Myocyte (in vitro differentiated cells): ENCODE measurements at places on chromosomes 5 and 9.
A peak's percentile ranks its signal among the peaks of the same experiment; 100 is the strongest.

GRCh38 chr9:90840696-90841095, 39.1 kb downstream of the SYK start:
- no peak for DNase-seq

- DNase-seq: no peak
Measured at GRCh38 chr5:143102411-143102810, 301.1 kb downstream of the NR3C1 start.

DNA sequence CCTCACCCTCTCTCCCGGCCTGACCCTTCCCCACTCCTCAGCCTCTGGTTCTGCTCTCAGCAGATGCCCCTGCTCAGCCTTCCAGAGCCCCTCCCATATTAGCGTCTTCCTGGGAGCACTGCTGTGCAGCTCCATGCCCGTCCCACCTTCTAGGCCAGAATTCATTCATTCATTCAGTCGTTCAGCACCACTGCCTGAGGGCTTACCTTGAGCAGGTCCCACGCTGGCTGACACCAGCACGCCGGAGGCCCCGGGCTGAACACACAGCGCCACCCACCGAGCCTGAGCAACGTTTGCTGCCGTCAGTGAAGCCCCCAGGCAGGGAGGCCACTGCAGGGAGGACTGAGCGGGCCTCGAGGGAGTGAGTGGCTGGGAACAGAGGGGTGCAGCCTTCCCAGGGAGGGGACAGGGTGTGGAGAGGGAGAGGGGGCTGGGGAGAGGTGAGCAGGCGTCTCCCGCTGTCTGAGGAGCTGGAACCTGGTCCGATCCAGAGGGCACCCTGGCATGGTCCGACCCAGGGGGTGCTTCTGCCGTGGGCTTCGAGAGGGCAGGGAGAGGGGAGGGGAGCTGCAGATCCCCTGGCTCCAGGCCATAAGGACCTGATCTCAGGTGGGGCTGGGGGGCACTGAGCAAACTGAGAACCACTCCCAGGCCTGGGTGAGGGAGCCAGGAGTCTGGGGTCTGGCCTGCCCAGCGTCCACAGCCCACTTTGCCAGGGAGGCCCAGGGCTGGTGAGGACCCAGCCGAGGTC, 98.8 kb upstream of the RAPGEF1 start:
- DNase-seq: no peak

DNA sequence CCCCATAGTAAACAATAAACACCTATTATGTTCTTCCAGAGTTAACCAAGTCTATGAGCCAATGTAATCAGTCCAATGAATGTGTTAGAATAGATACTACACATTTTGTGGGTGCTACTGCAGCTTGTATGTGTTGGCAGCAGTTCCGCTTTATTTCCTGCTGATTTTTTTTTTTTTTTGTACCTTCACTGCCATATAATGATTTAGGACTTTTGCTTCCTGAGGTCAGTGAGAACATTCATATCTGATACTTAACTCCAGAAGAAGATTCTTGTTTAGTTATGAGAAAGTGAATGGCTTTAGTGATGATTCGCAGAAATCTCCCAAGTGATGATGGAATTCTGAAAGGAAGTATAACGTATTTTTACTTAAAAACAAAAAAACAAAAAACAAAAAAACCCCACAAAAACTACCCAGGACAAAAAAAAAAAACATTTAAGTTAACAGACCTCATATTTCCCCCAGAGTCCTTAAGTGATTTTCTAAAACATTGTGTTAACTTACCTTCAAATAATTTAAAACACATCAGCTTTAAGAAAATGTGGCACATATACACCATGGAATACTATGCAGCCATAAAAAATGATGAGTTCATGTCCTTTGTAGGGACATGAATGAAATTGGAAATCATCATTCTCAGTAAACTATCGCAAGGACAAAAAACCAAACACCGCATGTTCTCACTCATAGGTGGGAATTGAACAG, 24.7 kb upstream of the LMNB1 start:
- DNase-seq: no peak

GRCh38 chr9:114347675-114348074, 18.0 kb downstream of the ORM2 start:
- DNase-seq: no peak

DNA sequence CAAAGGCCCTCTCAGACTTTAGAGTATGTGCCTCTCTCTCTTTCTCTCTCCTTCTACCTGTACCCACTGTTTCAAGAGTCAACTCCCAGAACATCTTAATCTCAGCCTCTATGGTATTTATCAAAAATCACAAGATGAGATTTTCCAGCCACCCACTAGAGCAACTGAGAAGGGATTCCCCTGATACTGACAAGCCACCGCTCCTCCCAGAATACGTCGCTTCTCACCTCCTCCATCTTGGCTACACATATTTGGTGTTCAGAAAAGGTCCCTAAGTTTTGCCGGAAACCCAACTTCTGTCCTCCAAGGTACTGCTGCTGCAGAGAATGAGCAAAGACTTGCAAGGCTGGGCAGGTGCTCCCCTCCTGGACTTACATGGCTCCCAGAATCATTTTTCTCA, 6.1 kb downstream of the GARIN3 start:
- no peak for DNase-seq

GRCh38 chr9:131037335-131038255, 28.6 kb downstream of the LAMC3 start:
- DNase-seq: no peak

DNA sequence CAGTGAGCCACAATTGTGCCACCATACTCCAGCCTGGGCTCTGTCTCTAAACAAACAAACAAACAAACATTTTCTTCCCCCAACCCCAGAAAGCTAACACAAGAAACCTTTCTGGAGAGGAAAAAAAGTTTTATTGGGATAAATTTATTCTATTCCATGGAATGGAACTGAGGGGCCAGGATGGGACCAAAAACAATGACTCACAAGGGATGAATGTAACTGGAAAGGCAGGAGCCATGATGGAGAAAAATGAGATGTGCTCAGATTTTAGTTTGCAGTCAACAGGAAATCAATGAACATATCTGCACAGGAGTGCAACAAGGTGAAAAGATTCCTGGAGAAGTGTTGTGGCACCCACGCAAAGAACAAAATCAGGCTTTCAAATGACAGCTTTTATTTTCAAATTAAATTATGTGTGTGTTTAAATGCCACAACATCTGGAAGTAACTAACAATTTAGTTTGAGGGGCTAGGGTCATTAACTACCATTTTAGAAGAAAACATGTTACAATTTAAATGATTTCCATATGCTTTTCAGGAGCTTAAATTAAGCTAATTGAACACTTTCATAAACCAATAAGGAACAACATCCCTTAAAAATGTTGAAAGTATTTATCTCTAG, 208.6 kb downstream of the TSSK1B start:
- DNase-seq: no peak

GRCh38 chr9:119074017-119074416, 295.2 kb downstream of the BRINP1 start:
- DNase-seq: no peak

- DNase-seq: no peak
Measured at GRCh38 chr5:34869256-34869655, 30.3 kb downstream of the TTC23L start.

GRCh38 chr9:35267710-35268109, 105.9 kb downstream of the UNC13B start:
- no peak for DNase-seq

- no peak for DNase-seq
Measured at GRCh38 chr9:33433871-33434270, 13.5 kb downstream of the AQP3 start.

DNA sequence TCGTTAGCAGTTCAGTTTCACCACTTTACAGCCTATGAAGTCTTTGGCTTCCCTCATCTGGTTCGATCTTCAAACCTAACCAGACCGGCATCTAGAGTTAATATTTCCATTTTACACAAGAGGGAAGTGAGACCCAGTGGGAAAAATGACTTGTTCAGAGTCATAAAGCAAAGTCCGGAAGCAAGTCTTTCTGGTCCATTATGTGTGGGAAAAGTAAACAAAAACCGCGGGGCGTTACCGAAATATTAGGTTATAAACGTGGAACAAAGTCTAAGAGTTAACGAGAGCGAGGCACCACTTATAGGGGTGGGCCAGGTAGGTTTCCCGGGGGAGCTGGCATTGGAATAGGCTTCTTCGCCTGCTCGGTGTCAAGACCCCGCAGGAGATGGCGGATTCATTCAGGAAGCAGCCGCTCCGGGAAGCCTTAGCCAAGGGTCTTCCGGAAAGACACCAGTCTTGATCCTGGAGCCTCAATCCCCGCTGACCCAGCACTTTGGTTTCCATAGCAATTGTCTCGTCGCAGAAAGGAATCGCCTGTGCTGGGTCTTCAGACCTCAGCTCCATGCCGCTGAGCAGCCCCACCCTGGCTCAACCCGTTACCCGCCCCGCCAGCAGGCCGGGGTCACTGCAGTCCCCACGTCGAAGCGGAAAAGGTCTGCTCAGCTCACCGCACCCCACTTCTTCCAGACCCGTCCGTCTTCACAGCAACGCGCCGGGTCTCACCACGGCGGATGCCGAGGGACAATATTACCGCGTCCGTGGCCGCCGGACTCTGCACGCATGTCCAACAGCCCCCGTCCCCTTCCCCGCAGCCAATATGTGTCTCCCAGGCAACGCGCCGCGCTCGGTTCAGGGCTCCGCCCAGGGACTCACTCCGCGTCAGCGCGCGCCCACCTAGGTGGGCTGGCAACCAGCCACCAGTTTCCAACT, at the start of gene C5orf52:
Gene C5orf52, plus strand, starts transcription at position 872 of the 930 bp plus-strand sequence. CDS start 82 bp downstream, outside the sequence.
- no peak for DNase-seq

DNA sequence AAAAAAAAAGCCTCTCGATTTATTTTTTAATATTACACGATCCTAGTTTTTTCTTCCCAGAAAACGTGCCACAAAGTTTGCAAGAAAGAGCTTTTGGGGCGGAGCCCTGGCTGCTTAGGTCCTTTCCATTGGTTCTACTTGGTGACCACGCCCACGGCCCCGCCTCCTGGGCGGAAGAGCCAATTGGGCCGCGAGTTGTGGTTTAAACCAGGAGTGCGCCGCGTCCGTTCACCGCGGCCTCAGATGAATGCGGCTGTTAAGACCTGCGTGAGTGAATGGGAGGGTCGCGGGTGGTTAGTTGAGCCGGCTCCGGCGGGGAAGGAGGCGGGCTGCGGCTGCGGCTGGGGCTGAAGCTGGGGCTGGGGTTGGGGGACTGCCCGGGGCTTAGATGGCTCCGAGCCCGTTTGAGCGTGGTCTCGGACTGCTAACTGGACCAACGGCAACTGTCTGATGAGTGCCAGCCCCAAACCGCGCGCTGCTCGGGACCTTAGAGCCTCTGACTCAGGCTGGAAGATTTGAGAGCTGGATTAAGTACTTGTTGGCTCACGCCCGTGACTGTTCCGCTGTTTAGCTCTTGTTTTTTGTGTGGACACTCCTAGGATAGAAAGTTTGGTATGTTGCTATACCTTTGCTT, at the start of gene PTTG1:
Gene PTTG1, plus strand, starts transcription at position 231 of the 634 bp plus-strand sequence. CDS start 458 bp downstream, outside the sequence.
- DNase-seq: peak; percentile 98

- DNase-seq: no peak
Measured at GRCh38 chr5:111556501-111556900, 44.2 kb upstream of the STARD4 start.

GRCh38 chr5:41707853-41708603, 162.2 kb downstream of the OXCT1 start:
- peak; percentile 75 for DNase-seq

GRCh38 chr5:149563466-149563865, 12.2 kb upstream of the CSNK1A1 start:
- no peak for DNase-seq

DNA sequence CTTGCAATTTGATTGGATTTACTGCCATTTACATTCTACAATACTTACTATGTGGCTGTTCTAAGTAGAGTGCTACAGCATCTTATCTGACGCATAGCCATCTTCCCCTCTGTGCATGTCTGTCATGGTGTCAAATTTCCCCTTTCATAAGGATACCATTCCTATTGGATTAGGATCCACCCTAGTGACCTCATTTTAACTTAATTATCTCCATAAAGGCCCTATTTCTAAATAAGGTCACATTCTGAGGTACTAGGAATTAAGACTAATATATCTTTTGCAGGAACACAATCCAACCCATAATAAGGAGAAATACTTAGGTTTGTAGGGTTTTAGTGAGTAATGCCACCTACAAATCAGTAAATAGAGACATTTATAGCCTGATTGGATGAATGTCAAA, 268.0 kb downstream of the ADAMTSL1 start:
- no peak for DNase-seq

DNA sequence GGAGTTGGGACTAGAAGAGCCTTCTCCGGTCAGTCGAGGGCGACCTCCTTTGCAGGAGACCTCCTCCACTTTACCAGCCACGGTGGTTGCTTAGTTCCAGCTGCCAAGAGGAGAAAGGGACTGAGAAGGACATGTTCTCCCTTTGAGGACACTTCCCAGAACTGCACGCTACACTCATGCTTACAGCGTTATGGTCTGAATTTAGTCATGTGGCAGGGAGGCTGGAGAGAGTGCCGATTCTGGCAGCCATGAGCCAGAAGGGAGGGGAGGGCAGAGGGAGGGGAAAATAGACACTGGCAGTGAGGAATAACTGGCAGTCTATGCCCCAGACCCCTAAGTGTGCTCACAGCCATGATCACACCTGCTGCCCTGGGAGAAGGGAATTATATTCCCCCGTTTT, 47.8 kb downstream of the TSPAN17 start:
- DNase-seq: no peak

- no peak for DNase-seq
Measured at GRCh38 chr9:37445832-37446231, 19.4 kb downstream of the ZBTB5 start.

DNA sequence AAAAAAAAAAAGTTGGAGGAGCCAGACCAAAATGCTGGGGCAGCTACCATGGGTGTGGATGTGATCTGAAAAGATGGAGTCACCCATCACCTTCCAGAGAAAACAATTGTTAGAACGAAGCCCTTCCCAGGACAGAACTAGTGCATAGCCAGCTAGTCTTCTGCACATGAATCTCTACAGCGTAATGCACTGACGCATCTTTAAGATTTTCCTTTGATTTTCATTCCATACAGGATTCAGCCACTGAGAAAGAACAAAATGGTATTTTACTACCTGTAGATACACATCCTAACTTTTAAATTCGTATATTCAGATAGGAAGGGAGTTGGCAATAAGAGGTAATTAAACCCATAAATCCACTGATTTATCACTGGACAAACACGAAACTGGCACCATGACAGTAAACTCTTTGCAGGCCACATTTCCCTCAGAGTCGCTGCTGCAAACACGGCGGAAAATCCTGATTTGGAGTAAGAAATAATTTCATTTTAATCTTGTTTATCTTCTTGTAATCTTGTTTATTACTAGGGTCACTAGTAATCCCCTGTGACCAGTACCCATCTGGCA, 206.6 kb downstream of the SPOCK1 start:
- no peak for DNase-seq

GRCh38 chr9:15153961-15154360, 153.1 kb downstream of the TTC39B start:
- no peak for DNase-seq

- DNase-seq: no peak
Measured at GRCh38 chr5:131461742-131462141, 173.3 kb downstream of the RAPGEF6 start.

DNA sequence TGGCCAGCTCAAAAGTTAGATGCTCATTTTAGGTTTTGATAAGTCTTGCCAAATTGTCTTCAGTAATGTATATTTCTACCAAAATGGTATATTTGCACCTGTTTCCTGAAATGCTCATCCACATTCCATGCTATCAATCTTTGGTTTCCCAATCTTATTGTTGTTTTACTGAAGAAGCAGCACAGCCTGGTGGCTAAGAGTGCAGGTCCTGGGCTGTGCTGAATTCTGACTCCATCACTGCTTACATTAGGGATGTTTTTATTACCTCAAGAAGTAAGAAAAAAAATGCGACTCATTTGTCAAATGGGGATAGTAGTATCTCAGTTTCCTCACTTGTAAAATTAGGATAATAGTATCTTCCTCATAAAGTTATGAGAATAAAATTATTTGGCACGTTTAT, 13.6 kb upstream of the S100Z start:
- no peak for DNase-seq
